ENCODE measurements at places on chromosomes 6 and 20. TPM values are rescaled to one million over a fixed set of nuclear protein-coding genes. Genes with fewer than 3 reads are reported as not detected.

- no peak for DNase-seq
Observed at GRCh38 chr6:125358898-125359297, 57.1 kb upstream of the HDDC2 start.

HLA-DRB1 gene
- total RNA-seq = 16.6 TPM

DNA sequence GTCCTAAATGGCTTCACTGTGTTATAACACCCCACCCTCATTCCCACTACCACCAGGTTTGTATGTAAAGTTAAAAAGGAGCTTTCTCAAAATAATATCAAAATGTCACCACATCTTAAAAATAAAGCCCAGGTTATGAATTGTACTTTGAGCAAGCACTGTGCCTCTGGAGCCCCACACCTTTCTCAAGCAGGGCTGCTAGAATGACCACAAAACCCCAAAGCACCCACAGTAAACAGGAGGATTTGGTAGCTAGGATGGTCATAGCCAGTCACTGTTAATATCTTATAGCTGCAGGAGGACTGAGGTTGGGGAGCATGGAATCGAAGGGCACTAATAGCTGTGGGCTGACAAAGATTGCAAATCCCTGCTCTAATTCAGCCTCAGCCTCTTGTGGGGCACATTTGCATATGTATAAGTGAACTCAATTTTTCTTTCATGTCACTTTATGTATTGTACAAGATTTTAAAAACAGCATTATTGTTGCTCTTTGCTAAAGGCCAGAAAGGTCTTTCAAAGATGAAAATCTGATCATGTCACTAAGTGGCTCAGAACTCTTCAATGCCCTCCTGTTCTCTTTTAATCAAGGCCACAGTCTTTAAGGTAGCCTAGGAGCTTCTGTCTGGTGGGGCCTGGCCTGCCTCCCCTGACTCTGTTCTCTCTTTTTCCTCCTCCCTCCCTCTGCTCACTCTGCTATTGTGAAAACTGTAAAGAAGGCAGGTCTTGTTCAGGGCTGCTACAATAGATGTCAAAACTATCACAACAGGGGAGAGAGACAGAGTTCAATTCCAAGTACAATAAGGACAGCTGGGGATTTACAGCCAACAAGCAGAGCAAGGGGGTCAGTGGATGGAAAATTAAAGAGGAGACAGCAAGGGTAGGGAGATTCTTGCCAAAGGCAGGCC, 101.6 kb downstream of the TMEM200A start:
- DNase-seq = no peak

DNA sequence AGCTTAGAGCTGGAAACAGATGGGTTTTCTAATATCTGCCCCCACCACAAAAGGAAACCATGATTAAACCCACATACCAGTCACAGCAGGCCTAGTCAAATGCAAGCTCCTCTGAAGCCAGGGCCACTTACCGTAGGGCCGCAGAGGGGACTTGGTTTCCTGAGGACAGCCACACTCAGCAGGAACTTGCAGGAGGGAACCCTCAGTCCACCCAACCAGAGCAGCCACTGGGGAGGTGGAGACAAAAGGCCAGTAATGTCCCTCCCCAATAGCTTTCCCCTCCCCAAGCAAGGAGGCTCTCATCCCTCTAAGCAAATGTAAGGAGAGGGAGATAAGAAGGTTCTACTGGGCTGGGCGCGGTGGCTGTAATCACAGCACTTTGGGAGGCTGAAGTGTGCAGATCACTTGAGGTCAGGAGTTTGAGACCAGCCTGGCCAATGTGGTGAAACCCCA, 384.4 kb upstream of the JARID2 start:
- no peak for DNase-seq

- DNase-seq = no peak
Observed at GRCh38 chr6:39685489-39685826, 39.8 kb downstream of the KIF6 start.

EPHA7 gene
- 1.9 TPM for total RNA-seq

SLC22A16 gene
- total RNA-seq = 3.6 TPM

- DNase-seq = no peak
Observed at GRCh38 chr20:48277266-48277665, 492.0 kb upstream of the SULF2 start.

- DNase-seq = no peak
Observed at GRCh38 chr6:117387454-117387974, 38.2 kb downstream of the ROS1 start.

DNA sequence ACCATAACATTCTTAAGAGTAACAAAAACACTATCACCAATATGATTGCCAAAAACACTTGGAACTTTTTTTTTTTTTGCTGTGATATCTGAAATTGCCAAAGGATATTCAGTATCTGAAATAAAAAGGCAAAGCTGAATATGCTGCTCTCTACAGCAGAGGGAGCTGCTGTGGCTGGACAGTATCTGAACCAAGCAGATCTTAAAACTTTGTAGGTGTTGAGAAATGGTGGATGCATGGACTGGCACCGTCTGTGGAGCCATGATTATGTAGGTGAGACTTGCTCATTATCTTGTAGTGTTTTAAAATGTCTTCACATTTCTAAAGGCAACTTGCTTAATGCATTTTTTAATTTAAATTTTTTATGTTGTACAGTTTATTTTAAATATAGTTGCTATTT, 9.2 kb downstream of the PDCD2 start:
- DNase-seq = no peak

DNA sequence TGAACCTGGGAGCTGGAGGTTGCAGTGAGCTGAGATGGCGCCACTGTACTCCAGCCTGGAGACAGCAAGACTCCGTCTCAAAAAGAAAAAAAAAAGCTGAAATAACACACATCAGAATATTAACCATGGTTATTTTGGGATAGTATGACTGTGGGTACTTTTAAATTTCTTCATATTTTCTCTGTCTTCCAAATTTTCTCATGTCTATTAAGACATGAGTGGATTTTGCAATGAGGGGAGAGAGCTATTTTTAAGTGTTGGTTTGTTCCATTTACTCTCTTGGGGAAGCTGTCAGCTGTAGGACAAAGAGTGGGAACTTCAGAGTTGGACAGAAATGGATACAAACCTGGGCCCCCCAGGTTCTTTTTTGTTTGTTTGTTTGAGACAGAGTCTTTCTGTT, 10.3 kb downstream of the ADISSP start:
- DNase-seq = no peak

KIAA1755 gene
- 16.9 TPM for total RNA-seq

RANBP9 gene
- total RNA-seq = 26.5 TPM

GRCh38 chr6:20454204-20454824, 52.6 kb downstream of the E2F3 start:
- no peak for DNase-seq

All from ovary (tissue), 10 donors.